ENCODE measurements at places on chromosomes 5 and 9.
A peak's percentile ranks its signal among the peaks of the same experiment; 100 is the strongest.

DNA sequence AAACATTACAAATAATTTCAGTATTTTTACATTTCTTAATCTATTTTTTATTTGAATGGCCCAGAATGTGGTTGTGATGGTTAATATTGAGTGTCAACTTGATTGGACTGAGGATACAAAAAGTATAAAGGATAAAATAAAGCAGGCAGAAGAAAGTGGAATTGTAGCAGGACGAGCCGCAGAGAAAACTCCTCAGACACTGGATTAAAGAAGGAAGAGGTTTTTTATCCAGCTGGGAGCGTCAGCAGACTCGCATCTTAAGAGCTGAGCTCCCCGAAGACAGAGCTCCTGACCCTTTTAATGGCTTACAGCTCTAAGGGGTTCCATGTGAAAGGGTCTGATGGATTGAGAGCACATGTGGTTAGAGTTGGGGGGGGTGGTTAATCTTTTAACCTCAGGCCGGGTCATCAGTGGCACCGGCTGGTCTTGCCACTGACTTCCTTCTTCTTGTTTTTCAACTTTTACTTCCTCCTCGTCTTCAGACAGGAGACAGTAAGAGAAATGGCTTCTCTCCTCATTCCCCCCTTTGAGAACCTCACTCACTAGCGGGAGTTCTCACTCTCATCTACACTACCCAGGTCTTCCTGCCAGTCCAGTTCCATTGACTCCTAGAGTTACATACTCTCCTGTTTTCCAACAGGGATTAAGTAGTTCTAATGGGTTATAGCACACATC, 80.0 kb downstream of the TMEM161B start:
- no peak for DNase-seq

GRCh38 chr9:86801246-86801645, 146.1 kb downstream of the GAS1 start:
- DNase-seq, result no peak

- DNase-seq, result no peak
Measured at GRCh38 chr5:150017226-150018005, 16.9 kb downstream of the HMGXB3 start.

- DNase-seq, result peak; percentile 39
Measured at GRCh38 chr5:123092696-123093095, 3.7 kb downstream of the PRDM6 start.

GRCh38 chr5:133643365-133643764, 31.0 kb upstream of the FSTL4 start:
- DNase-seq, result no peak

GRCh38 chr9:107438211-107439031, 51.1 kb downstream of the KLF4 start:
- peak; percentile 62 for DNase-seq

GRCh38 chr9:123828449-123828848, 101.5 kb downstream of the DENND1A start:
- DNase-seq, result no peak

GRCh38 chr9:116626762-116627161, 60.3 kb upstream of the TRIM32 start:
- no peak for DNase-seq

- DNase-seq, result no peak
Measured at GRCh38 chr5:1127959-1128785, 16.3 kb upstream of the SLC12A7 start.

GRCh38 chr5:164373876-164374275, 868.5 kb downstream of the MAT2B start:
- no peak for DNase-seq

- no peak for DNase-seq
Measured at GRCh38 chr9:121445986-121446385, 53.7 kb downstream of the GGTA1 start.

DNA sequence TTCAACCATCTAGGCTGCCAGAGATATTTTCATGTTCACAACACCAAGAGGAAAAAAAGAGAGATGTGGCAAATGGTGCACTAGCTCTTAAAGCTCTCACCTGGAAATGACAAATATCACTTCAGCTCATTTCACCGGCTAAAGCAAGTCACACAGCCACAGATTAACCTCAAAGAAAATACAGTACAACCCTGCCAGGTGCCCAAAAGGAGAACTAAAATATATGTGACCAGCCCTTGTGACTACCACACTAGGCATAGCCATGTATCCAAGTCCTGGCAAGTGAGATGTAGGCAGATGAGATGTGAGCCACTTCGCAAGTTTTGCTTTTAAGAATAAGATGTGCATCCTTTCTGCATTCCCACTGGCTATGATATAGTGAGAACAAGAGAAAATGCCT, 41.4 kb downstream of the AGTPBP1 start:
- DNase-seq, result no peak

DNA sequence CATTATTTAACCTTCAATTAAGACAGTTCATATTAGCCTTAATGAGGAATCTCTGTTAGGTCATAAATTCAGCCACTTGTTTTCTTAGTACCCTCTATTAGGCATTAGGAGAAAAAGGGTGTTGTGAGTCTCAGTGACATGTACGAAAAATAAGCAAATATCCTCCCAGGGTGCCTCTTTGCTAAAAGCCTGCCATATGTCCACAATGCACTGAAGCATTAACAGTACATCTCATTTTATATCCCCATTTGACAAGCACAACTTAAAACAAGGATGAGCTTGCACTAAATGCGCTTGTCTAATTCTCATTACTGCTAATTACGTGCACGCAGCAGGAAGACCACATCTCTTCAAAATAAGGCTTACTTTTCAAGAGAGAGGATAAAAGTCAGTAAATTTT, 48.4 kb upstream of the SRFBP1 start:
- DNase-seq, result no peak

DNA sequence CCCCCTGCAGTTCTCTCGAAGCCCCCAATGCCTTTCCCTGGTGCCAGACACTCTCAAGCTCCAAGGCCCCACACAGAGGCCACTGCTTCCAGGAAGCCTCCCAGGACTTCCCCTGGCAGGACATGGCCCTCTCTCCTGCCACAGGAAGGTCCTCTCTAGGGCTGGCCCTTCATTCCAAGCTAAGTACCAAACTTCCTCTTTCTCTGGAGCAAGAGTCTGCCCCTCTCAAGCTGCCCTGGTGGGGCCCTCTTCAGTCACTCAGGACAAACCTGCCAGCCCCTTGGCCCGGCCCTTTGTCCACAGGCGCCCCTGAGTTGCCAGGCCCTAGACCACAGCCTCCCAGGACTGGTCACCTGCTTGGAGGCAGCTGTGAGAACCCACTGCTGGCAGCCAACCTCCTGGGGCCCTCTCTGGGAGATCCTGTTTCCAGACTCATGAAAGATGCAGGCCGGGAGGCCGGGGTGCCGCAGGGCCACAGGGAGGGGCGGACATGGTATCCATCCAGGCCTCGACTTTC, 6.6 kb downstream of the NINJ1 start:
- no peak for DNase-seq

- DNase-seq, result peak; percentile 64
Measured at GRCh38 chr5:4862500-4862899, 277.6 kb upstream of the ADAMTS16 start.

- DNase-seq, result no peak
Measured at GRCh38 chr9:113558632-113559502, 95.3 kb downstream of the RGS3 start.

GRCh38 chr5:130017173-130017572, 112.9 kb downstream of the CHSY3 start:
- DNase-seq, result no peak

DNA sequence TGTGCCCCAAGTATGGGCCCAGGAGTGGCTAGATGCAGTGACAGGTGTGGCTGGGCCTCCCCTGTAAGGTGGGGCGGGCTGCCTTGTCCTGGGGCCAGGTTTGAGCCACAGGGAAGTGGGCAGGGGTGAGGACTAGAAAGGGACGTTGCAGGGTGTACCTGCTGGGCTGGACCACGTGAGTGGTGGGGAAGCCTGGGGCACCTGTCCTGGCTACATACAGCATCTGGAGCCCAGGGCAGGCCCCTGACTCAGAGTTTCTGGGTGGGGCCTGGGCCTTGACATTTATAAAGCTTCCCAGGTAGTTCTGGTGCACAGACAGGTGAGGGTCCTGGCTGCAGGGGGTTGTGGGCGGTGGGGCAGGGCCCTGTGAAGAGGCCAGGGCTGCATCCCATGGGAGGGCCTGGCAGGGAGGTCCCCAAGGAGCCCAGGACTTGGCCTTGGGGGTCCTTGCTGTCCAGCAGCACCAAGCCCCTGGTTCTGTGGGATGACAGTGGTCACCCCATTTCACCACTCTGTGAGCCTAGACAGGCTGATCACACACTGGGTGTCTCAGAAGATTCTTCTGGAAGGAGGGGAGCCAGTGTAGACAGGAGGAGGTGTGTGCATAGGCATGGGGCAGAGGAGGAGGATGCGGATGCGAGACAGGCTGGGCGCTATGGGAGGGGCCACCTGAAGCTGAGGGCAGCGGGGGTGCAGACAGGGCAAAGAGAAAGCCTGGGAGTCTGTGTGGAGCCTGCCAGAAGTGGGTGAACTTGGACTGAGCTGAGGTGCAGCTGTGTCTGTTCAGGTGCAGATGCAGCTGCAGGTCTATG, 94.0 kb downstream of the PHF2 start:
- DNase-seq, result no peak

GRCh38 chr5:43425983-43426382, 13.8 kb upstream of the CCL28 start:
- DNase-seq, result no peak

Data from neural progenitor cell (in vitro differentiated cells).